Right lobe of liver (tissue), 6 donors: ENCODE measurements at places on chromosomes 4 and X.
A peak's percentile ranks its signal among the peaks of the same experiment; 100 is the strongest.

DNA sequence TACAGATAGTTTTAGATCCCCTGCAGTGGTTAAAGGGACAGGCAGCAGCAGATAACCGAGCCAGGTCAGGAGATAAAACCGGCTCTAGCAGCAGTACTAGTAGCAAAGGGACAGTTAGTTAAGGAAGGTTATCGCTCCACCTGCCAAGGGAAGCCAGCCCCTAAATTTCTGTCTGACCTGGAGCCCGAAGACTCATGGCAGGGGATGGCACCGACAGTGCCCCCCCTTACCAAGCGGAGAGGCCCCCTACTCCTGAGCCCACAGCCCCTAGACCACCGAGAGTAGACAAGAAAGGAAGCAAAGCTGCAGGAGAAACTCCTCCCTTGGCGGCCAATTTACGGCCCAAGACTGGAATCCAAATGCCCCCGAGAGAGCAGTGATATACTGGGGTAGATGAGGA lies 61.3 kb upstream of the MAGEC2 start:
- DNase-seq: no peak

- DNase-seq: no peak
These were observed 67.0 kb upstream of the RPS6KA3 start for GRCh38 chrX:20333672-20334071.

GRCh38 chrX:42720209-42720608 lies 57.8 kb downstream of the PPP1R2C start:
- DNase-seq: no peak

- DNase-seq: no peak
These were observed 92.4 kb downstream of the NEUROG2 start for GRCh38 chr4:112423591-112423990.

DNA sequence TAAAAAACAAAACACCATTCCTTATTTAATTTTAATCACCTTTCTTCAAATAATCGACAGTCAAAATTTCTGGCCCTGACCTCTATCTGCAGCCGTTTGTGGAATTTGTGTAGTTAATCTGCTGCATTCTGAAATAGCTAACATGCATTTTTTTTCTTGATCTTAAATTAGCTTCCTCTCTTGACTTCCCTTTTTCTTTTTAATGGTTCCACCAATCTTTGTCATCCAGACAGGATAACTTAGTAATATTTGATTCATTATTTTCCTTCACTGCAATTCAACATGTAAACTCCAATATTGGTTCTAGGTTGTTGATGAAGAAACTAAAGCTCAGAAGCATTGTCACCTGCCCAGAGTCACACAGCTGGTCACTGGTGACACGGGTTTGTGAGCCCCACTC lies 77.3 kb downstream of the ARHGAP10 start:
- DNase-seq: no peak

GRCh38 chr4:155666344-155667221 lies at the start of gene GUCY1A1:
GUCY1A1 (plus strand) TSS chr4:155666848; CDS start chr4:155696868, 30,020 bp downstream.
- peak; percentile 29 for DNase-seq
